ENCODE measurements at places on chromosomes 16 and 17.

- no peak for DNase-seq
These were observed 30.6 kb downstream of the MYO18A start for GRCh38 chr17:29149431-29150064.

DNA sequence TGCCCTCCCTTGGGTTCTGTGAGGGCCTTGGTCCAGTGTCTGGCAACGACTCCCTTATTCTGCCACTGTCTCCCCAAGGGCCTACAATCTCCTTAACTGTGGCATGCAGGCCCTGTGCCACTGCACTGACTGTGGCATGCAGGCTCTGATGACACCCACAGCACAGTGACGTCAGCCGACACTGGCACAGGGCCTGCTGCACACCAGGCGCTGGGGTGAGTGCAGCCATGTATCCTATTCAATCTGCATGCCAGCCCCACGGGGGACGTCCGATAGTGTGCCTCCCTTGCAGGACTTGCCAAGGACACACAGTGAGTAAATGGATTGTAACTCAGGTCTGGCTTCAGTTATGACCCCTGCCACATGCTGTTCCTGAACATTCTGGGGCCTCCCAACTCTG is 39.8 kb upstream of the RASD1 start:
- no peak for DNase-seq

- DNase-seq, result no peak
These were observed 70.4 kb upstream of the CACNG5 start for GRCh38 chr17:66764506-66764905.

DNA sequence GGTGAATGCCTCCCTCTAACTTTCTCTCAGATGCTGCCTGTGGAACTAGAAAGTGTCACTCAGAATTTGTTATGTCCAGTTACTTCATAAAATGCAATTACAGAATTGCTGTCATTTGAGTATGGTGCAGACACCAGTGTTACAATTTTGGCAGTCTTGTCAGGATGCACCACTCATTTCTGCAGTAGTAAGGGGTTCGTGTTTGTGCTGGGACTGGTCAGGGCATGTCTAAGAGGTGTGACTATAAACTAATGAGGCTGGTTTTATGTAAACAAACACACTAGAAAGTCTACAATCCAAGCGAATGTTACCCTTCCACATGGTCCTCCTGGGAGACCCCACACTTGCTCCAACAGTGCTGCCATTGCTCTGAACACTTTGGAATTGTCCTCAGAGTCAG is 206.2 kb downstream of the ANKFN1 start:
- DNase-seq, result no peak

GRCh38 chr17:60522889-60523626 is 3.0 kb downstream of the APPBP2 start:
- no peak for DNase-seq

DNA sequence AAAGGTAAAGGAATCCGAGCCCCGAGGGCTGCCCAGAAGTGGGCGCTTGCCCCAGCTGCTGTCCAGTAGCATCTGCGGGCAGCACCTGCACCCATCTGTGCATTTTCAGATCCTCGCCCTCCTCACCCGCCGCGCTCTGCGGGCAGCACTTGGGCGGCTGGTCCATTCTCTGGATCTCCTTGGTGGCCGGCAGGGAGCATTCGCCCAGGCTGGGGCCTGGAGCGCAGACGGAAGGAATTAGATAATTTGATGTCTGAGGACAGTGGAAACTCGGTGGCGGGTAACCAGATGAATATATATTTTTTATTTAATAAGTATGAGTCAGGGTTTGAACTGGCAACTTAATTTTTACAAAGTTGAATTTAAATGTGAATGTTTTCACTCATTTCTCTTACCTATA is 88.5 kb downstream of the NPIPB11 start:
- no peak for DNase-seq

DNA sequence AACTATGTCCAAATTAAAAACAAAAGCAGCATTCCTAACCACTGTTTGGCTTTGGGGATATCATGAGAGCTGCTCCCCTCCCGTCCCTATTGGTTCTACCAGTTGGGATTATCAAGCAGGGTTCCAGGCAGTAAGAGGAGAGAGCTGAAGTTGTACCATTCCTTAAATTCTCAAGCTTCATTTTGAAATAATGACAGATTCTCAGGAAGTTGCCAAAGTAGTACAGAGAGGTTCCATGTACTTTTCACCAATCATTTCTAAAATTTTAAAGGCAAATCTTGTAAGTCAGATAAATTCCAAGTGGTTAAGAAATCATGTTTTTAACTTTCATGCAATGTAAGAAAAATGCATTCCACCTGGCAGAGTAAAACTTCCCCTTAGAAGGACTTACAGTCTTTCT is 36.9 kb downstream of the TEX2 start:
- DNase-seq, result no peak
